Left cardiac atrium (tissue), 4 donors: ENCODE measurements at places on chromosomes 5 and 9.

- no peak for DNase-seq
These were observed 15.0 kb upstream of the CEP120 start for GRCh38 chr5:123438244-123438643.

- DNase-seq: peak; percentile 85
These were observed 4.6 kb downstream of the EPB41L4B start for GRCh38 chr9:109316207-109316640.

GRCh38 chr5:138824516-138824915 is 50.6 kb downstream of the LRRTM2 start:
- DNase-seq: peak; percentile 56

DNA sequence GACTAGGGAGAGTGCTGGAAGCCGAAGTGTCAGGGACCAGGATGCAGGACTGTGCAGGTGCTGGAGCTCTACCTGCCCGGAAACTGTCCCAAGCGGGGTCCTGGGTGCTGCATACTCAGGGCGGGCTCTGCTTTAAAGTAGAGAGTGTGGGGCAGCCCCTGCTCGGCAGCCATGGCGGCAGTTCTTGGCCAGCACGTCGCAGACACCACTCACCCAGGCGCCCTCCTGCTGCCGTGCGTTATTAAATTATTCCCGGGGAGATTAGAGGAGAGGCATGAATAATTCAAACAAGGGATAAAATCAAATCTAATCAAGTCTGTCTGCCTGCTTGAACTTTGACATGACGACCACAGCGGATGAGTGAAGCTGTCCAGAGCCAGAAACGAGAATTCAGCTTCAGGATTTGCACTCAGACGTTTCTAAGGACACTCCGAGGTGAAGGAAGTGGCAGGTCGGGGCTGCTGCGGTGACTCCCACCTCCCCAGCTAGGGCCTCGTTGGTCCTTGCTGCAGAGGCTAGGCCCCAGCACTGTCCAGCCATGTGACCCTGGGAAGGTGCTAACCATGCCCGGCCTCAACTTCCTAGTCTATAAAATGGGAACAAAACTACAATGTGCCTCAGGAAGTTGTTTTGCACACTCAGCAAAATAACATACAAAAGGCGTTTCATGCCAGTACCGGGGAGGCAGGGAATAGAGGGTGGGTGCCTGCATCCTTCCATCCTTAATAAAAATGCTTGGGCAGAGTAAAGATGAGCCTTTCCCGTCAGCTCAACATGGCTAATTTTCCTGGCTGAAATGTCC is 91.3 kb upstream of the ADAMTS2 start:
- no peak for DNase-seq

- no peak for DNase-seq
These were observed 943 bp downstream of the GALNT12 start for GRCh38 chr9:98808411-98808815.
